ENCODE measurements at places on chromosomes 7 and 10.
A peak's percentile ranks its signal among the peaks of the same experiment; 100 is the strongest.

GRCh38 chr10:132366006-132366405 is 31.0 kb upstream of the PWWP2B start:
- peak; percentile 5 for DNase-seq

- no peak for DNase-seq
Observed at GRCh38 chr7:4268040-4268965, 413.8 kb upstream of the FOXK1 start.

- peak; percentile 68 for DNase-seq
Observed at GRCh38 chr7:4837803-4838625, 23.8 kb downstream of the PAPOLB start.

- DNase-seq, result no peak
Observed at GRCh38 chr7:97499204-97499603, 232.7 kb upstream of the TAC1 start.

- peak; percentile 39 for DNase-seq
Observed at GRCh38 chr10:124558339-124559321, 97.0 kb downstream of the LHPP start.

- no peak for DNase-seq
Observed at GRCh38 chr7:151592868-151593486, 73.3 kb upstream of the RHEB start.

DNA sequence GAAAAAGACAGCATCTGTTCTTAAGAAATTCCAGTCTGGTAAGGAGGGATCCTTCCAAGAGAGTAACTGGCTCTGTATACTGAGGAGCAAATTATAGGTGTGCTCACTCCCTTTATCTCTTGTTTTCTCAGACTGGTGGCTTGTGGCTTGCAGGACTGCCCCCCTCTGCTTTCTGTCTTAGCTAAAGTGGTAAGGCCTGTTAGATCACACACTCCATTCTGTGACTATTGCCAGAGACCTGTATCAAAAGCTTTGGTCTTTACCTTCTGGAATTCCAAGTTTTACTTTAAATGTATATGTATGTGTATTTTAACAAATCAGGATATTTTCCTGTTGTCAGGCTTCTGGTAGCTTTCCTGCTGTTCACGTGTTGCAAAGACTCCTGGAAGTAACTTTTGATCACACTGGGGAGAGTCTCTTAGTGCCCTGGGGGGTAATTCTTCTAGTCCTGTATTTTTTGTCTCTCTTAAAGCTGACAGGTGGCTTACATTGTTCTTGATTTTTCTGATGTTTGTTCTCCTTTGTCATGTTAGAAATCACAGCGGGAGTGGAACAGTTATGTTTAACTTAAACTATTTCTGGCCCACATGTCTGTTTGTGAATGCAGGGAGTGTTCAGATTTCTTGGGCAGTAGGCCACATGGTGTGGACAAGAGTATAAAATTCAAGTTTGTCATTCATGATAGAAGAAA is 99.0 kb downstream of the PLPP4 start:
- DNase-seq, result no peak

DNA sequence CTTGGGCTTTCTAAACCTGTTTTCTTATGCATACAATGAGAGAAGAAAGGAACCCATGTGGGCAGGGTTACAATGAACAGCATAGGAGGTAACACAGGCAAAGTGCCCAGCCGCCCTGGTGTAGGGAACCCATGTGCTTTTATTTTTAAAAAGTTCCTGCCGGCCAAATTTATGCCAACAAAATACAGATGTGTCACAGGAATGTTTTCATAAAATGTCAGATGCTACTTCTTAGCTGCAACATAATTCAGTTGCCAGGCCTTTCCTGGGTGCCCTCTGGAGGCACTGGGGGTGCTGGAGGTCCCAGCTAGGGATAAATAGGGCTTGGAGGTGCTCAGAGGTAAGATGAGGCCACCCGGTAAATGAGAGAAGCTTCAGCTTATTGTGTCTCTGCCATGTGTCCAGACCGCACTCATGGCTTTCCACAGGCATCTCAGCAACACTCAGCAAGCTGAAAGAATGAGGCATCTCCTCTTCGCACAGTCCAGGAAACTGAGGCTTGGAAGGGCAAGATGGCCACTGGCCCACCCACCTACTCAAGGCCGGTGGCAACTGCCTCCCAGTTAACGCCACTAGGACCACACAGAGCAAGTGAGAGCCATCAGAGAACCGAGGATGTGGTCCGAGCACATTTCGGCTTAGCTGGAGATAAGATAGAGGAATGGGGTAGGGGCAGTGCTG is 58.3 kb downstream of the CPXM2 start:
- no peak for DNase-seq

- no peak for DNase-seq
Observed at GRCh38 chr10:3835770-3836169, 50.8 kb upstream of the KLF6 start.

- peak; percentile 46 for DNase-seq
Observed at GRCh38 chr7:50672045-50672444, 106.8 kb upstream of the DDC start.

DNA sequence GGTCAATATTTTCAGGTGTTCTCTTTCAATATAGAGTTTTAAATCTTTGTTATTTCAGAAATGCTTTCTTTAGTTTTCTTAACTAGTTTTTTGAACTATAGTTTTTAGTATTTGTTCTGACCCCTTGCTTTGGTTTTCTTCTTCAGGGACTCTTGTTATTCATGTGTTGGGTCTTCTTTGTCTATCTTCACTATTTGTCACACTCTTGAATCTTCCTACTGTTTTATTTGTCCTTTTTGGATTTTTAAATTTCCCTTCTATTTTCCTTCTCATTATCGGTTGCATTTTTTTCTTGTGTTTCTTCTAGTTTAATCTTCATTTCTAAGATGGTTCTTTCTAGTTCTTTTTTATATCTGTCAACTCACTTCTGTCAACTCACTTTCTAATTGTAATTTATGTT is 37.1 kb upstream of the PRKAG2 start:
- DNase-seq, result no peak

- no peak for DNase-seq
Observed at GRCh38 chr7:109235316-109235715, 665.6 kb downstream of the DNAJB9 start.

DNA sequence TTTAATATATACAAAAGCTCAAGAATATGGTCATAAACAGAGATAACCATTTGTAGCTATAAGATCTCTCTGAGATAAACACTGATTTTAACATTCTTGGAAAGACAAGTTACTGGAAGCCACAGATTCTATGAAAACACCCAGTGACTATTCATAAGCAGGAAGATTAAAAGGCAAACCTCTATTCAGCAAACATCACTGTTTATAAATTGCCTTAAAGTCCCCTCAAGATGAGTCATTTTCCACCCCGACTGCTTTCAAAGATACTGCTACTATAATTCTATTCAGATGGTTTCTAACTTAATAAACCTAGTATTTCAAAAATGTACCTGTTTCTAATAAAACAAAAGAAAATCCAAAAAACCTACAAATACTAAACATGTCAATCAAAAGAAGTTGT is 21.0 kb downstream of the TM9SF3 start:
- no peak for DNase-seq

DNA sequence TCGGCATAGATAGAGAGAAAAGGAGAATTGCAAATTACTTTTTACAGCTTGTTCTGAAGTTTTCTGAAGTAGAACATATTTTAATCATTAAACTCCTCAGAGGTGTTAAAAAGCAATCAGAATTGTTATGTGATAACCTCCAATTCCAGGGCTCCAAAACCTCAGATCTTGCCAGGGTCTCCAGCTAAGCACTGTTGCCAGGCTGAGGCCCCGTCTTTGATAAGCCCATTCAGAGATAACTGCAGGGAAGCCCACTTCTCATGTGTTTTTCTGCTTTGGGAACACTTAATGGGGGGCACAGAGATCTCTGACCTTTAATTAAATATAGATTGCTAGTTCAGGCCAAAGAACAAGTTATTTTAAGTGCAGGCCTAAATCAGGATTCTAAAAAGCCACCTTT is 40.4 kb downstream of the GFRA1 start:
- no peak for DNase-seq

DNA sequence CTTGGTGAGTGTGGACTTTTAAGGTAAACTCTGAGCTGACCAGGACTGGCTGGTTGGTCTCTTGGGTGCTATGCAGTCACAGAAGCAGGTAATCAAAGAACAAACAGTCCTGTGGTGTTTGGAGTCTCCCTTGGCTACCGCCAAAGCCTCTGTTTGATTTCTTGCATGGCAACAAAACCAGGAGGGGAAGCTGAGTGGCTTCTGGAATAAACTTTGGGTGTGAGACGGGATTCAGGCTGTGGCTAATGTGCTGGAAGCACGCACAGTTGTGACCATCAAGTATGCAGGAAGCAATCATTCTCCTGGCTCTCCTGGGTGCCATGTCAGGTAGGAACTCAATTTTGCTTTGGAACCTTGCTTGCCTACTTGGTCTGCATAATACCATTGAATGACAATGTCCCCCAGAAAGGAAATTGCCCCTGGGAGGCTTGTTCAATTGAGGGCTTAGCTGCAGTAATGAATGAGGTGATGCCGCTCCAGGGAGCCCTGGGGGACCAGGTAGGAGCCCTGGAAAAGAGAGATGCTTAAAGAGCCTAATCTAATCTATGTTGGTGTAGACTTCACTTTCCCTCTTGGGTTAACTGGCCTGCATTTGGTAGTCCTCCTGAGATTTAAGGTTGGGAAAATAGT is at the start of gene CDHR3:
CDHR3 (plus strand) TSS at position 227 of the 630 bp plus-strand sequence; CDS start at position 282, 55 bp downstream.
- no peak for DNase-seq

GRCh38 chr10:103852189-103852711 is 3.1 kb downstream of the SH3PXD2A start:
- DNase-seq, result no peak

- no peak for DNase-seq
Observed at GRCh38 chr7:34806831-34807230, 148.8 kb downstream of the NPSR1 start.

GRCh38 chr10:52747694-52748093 is 24.9 kb downstream of the MBL2 start:
- no peak for DNase-seq

GRCh38 chr10:47164126-47164799 is 135.7 kb upstream of the GDF10 start:
- no peak for DNase-seq
